ENCODE measurements at places on chromosomes 13 and 19.

DNA sequence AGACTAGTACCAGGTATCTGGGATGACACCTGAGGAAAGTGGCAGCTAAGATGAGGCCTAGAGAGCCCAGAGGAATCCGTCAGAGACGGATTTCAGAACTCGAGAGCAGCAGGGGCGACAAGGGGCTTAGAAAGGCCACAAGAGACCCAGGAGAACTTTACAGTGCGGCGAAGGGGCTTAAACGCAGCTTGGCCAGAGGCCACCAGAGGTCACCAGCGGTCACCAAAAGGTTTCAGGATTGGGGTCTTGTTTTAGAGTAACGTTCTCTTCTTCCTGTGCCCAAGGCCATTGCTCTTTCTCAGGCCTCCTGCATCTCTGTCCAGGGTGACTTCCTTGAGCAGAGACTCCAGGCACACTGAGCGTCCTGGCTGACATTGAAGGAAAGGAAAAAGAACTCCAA, 2.2 kb downstream of the ZSCAN22 start:
- DNase-seq = no peak

DNA sequence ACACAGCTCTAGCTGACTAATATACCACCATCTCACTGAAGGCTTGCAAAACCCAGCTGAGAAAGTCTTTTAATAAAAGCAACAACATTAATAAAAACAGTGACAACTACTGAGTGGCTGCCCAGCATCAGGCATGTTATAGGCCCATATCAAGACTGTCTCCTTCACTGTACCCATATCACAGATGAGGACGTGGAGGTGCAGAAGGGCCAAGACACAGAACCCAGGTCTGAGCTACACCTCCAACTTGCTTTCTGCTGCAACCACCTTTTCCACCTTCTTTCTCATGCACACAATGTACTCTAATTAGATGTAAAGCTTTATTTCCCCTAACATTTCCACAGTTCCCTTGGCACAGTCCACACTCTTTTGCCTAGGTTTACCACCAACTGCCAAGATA, 10.7 kb upstream of the MED26 start:
- no peak for DNase-seq

GRCh38 chr19:47896773-47897172, 10.7 kb upstream of the SULT2A1 start:
- DNase-seq = no peak

DNA sequence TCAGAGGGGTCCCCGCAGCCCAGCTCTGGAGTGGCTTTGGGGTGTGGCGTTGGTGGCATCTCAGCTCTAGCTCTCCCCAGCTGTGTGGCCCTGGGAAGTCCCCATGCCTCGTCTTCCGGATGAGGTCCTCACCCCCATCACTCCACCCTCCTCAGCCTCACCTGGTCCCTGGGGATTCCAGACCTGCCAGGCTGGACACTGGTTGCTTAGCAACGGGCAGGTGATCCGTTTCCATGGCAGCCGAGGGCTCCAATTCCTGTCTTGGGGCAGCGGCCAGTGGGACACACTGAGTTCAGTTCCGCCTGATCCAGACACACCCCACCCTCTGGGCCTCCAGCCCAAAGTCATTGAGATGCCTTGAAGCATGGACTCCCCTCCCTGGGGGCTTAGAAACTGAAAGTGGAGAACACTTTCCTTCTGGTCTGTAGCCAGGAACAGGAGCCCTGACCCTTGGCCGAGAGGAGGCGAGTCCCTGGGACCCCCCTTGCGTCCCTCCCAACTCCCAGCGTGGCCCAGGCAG, 7.7 kb upstream of the MISP start:
- DNase-seq = no peak

DNA sequence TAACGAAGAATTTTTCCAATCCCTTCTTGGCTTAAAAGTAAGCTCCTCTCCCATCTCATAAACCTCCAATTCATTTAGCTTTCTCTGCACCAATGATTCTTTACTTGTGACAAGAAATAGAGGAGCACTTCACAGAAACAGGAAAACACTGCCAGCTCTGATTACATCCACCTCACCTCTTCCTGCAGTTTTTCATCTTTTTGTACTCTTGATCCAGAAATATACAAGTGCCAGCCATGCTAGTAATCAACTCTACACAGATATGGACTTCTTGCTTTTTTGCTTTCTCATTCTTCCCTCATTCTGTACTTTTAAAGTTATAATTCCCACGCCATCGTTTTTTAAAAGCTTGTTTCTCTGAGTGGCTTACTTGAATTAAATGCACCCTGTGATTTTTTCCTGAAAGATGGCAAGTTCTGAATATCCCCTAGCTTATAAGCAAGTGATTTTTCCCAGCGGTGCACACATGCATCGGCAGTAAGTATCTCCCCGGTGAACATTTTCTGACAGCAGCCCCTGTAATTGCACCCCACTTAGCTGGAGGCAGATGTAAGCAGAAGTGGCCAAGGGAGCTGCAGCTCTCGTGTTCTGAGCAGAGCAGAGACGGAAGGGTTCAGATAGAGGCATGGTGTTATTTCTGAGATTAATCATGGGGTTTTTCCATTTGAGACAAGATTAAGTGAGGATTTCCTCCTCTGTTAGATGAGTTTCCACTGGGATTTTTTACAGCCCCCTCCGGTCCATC, 340.7 kb downstream of the SLC7A1 start:
- no peak for DNase-seq

DNA sequence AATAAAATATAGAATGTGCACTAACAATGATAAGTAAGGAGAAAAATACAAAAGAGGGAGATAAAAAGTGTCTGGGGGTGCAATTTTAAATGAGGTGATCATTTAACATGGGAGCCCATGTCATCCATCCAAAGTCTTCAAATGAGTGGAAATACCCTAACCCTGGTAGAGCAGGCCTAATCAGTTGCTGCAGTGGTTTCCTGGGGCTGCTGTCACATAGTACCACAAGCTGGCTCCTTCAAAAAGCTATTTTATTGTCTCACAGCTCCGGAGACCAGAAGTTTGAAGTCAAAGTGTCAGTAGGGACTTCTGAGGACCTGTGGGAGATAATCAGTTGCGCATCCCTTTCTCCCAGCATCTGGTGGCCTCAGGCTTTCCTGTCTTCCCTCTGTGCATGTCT, 717.9 kb downstream of the DIAPH3 start:
- DNase-seq = no peak

- DNase-seq = no peak
Observed at GRCh38 chr13:27269114-27269665, 1.4 kb upstream of the RASL11A start.

GRCh38 chr13:91359111-91359510, 11.6 kb downstream of the MIR17HG start:
- DNase-seq = no peak
